Activated gamma-delta T cell treated with Interleukin-2 at 50 U/mL for 16 hours (primary cell): ENCODE measurements at places on chromosomes 7 and 10.

GRCh38 chr7:13835442-13835841, 154.0 kb downstream of the ETV1 start:
- no peak for DNase-seq

DNA sequence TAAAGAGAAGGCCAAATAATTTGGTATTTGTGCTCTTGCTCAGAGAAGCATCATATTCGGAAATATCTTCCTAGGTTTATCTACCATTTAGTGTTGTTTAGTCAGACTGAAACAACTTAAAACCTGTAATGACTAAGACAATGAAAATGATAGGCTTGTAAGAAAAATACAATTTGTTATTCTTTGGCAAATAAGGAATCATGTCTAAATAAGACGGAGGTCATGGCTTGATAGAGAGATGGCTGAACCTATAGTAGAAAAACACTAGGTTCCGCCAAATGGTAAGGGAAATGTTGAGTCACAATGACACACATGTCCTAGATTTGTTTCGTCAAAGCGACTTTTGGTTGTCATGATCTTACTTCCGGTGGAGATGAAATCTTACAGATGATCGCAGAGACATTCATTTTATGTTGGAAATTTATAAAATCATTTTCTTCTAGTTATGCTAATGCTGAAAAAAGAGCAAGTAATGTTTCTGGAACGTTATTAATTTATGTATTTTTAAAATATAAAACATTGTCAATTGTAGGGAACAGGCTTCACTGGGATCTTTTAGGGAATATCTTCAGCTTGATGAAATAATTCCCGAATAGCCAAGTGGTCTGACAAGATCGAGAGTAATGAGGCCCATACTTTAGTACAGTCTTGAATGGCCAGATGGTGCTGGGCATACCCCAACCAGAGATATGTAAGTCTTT, 1.0 kb downstream of the SRGN start:
- peak; percentile 25 for DNase-seq

DNA sequence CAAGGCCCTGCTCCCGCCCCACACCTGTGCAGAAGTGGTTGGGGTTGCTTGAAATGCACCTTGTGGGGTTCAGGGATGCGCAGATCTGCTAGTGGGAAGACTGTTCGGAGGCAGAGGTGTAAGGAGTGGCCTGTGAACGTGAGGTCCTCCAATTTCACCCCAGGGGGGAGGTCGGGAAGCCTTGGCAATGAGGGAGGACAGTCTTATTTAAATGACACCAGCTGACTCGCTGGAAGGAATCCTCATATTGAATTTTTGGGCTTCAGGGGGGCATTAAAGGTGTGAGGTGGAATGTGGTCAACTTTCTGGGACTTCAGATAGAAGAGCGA, 218.8 kb upstream of the CELF2 start:
- DNase-seq, result no peak

DNA sequence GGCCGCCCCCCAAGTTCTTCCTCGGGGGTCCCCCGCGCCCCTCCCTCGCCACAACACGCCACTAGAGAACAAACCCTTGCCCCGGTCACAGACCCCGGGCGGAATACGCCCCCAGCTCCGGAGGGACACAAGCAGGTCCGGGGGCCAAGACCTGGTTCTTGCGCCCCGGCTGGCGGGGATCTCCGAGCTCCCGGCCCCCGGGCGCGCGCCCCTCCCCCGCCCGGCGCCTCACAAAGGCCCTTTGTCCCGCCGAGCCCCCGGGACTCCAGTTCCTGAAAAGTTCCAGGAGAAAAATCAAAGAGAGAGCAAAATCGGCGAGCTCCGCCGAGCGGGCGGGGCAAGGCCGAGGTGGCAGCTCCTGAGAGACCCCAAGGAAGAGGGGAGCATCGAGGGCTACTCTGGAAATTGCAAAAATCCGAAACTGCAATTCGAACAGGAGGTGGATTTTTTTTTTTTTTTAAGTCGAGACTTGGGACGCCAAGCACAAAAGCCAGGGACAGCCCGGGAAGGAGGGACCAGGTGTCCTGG, 4.0 kb downstream of the TNRC18 start:
- no peak for DNase-seq

DNA sequence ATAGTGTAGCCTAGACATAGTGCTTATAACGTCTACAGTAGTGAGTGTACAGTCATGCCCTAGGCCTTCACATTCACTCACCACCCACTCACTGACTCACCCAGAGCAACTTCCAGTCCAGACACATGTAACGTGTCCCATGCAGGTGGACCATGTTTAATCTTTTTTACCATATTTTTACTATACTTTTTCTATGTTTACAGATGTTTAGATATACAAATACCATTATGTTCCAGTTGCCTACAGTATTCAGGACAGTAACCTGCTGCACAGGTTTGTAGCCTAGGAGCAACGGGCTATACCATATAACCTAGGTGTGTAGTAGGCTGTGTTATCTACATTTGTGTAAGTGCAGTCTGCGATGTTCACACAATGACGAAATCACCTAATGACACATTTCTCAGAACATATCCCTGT, 11.0 kb downstream of the MPP7 start:
- no peak for DNase-seq

DNA sequence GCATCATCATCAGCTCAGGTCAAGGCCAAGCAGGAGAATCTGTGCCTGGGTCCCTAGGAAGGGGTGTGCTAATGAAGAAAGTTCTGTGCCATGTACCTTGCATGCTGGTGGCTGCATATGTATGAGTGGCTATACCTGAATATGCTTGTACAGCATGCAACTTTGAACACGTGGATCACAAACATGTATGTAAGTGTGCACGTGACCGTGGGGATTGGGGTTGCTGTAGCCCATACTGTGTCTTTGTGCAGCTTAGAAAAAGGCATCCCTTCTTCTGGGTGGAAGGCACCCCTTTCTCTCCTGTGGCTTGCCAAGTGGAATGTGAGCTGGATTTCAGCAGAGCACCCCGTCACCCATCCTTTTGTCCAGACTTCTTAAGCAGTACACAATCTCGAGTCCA, 13.8 kb downstream of the EMX2 start:
- DNase-seq, result no peak

DNA sequence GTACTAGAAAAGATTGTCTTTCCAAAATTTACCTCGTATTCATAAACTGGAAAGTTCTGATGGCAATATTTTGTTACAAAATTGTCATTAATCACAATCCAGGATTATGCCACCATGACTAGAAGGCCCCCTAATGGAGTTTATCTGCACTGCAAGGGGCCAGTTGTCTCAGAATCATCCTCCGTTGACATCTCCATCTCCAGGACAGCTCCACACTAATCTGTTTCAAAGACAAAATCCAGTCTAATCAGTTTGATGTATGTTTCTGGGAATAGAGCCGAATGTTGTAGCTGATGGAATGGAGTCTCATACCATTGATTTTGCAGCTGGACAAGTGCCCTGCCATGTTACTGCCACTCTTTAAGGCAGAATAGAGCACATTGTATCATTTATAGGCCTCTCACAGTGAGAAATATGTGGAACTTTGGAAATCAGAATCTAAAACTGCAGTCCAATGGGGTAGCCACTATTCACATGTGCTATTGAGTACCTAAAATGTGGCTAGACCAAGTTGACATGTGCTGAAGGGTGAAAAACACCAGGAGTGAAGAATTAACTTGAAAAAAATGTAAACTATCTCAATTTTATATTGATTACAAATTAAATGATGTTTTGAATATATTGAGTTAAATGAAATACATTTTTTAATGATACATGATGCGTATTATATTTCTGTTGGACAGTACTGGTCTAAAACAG, 38.3 kb upstream of the TOMM7 start:
- DNase-seq, result no peak

DNA sequence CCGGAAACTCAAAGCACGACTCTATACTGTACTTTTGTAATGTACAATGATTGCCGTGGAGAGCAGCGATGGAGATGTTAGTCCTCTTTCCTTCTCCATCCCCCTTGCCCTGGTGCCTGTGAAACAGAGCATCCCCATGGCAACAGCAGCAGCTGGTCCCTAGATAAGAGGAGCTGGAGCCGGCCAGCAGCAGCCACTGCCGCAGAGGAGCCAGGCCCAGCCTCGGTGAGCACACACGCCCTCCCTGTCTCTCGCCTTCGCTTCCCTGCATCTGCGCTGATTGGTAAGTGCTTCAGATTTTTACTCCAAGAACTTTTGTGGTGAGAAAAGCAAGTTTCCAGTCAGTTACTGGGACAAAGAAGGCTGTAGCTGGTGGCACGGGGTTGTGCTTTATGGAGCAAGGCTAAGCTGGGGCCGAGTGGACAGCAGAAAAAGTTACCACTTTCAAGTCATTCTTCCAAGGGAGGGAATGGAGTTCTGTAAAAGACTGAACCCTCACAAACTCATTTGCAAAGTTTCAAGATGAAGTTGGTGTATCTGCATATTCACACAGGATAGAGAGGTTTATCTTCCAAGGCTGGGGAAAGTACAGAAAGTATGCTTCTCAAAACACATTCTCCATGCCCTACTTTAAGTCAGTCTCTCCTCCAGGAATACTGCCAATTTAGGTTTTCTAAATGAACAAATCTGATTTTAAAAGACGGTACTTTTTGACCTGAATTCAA, at the start of gene PPP1R17:
Gene PPP1R17, plus strand, starts transcription at position 192 of the 725 bp plus-strand sequence. CDS start 5,227 bp downstream, outside the sequence.
- no peak for DNase-seq

GRCh38 chr10:103451091-103451813, 918 bp downstream of the CALHM2 start:
- peak; percentile 53 for DNase-seq

DNA sequence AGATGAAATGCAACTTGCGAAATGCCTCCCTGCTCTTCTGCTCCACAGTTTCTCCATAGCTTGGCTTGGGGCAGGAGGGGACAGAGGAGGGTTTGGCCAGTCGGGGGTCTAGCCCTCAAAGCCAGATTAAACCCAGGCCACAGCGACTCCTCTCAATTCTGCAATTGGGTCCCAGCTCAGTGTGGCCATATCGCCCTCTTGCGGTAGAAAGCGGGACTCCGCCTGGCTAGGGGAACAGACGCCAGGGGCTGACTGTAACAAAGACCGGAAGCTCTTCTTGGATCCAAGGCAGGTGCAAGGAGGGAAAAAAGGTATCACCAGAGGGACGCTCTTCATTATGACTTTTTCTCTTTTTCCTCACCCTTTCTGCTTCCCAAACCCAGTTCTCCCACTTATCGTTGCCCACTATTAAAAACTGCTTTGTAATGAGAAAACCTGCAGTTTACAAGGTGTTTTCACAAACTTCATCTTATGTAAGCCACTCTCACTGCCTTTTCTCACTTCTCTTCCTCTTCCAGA, 36.6 kb upstream of the TNPO3 start:
- peak; percentile 86 for DNase-seq

GRCh38 chr7:101733713-101734475, 83.5 kb upstream of the CUX1 start:
- no peak for DNase-seq

DNA sequence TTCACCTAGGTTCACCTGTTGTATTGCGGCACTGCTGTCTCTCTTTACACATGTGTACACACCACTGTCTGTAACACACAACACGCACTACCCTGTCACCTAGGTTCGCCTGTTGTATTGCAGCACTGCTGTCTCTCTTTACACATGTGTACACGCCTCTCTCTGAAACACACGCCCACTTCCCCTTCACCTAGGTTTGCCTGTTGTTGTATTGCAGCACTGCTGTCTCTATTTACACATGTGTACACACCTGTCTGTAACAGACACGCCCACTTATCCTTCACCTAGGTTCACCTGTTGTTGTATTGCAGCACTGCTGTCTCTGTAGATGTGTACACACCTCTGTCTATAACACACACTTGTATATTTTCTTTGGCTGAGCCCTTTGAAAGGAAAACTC, 51.5 kb downstream of the WDR37 start:
- no peak for DNase-seq

DNA sequence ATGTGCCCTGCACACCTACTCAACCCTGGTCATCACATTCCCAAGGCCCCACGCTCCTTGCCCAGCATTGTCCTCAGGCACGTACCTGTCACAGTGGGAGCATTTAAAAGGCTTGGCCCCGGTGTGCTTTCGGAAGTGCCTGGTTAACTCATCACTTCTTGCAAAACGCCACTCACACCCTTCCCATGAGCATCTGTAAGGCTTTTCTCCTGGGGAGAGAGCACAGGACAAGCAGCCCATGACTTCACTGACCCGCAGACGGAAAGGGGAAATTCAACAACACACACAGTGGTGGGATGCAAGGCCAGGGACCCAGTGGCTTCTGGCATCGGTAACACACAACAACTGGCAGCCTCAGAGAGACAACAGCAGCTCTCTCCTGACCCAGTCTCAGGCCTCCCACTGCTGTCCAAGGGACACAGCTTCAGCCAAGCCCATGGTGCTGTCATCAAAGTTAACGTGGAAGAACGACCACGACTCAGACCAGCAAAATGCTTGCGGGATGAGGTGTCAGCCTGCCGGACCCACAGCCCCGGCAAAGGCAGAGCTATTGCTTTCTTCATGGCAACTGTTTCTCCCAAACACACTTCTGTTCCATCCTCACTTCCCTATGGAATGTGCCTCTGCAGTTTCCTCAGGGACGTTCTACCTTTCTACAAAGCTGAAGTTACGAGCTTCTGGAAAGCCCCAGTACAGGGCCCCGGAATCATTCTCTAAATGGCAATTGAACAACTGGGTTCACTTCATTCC, 4.8 kb downstream of the KLF6 start:
- DNase-seq, result no peak

DNA sequence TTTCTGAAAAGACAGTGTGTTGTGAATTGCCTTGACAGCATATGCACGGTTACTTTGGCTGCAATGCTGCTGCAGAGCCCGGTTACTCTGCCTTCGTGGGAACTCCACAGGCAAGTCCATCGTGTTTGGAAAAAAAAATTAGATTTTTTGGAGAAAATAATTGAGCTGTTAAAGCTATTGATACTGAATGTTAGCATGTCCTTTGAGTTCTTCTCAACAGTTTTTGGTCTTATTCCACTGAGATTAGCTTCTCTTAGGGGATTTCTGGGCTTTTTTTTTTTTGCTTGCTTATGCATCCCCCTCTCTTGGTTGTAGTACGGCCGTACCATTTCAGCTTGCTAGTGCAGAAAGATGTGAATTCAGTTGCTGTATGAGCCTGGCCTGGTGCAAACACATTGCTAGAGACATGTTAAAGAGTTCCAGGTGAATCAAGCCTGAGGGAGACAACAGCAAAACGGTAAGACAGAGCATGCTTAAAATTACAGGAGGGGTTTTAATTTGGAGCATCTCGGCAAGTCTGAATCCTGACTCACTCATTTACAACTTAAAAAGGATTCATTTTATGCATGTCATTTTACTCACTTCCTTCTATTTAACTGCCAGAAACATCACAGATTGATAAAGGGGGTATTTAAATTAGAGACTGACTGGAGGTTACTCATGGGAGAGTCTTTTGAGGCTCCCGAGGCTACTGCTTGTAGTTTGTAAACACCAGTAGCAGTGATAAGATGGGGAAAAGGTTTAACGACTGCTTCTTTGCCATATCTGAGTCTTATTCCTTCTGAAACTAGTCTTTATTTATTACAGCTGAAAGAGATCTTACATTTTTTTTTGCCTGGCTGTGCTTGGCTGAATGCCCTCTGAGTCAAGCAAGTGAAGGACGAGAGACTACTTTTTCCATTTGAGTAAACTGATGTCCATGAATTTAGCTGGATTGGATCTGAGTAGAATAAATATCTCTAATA, 113.7 kb downstream of the CDK14 start:
- DNase-seq, result no peak
